ENCODE measurements at places on chromosomes 1 and 21. TPM values are rescaled to one million over a fixed set of nuclear protein-coding genes. Genes with fewer than 3 reads are reported as not detected.

- DNase-seq = no peak
- H3K4me3 ChIP-seq = no peak overlapping the region
- peaks cover 2% of the 10 kb centered on the region for H3K4me1 ChIP-seq
- H3K27ac ChIP-seq = no peak overlapping the region
- no peaks in the 10 kb centered on the region for H3K36me3 ChIP-seq
- peaks cover 11% of the 10 kb centered on the region for H3K27me3 ChIP-seq
Measured at GRCh38 chr1:201947697-201948008, 1.3 kb upstream of the LMOD1 start.

Gene TRMT13
- total RNA-seq = 13.2 TPM

DNA sequence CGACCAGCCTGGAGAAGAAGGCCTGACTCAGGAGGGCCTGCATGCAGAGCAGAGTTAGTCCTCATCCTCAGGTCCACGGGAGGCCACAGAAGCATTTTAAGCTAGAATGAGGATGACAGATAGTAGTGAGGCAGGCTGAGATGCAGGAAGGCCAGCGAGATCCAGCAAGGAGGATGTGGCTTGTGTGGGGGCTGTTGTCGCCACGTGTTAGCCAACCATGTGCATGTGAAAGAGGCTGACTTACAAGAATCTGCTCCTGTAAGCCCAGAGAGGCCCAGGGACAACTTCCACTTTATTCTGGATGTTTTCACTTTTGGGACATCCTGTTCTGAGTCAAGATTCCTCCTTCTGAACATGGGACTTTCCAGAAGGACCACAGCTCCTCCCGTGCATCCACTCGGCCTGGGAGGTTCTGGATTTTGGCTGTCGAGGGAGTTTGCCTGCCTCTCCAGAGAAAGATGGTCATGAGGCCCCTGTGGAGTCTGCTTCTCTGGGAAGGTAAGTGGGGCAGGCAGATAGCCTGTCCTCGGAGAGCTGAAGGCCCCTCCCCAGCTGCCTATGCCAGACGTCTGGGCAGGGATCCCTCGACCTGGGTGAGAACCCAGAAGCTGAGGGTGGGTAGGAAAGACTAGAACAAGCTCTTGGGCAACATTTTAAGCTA, at the start of gene SLAMF8:
SLAMF8 (plus strand) TSS at position 433 of the 661 bp plus-strand sequence; CDS start at position 459, 26 bp downstream.
- H3K4me3 ChIP-seq = no peak within 1 kb of the TSS
- no peak within 1 kb of the TSS for H3K27ac ChIP-seq
- no peaks in the 10 kb centered on the region for H3K36me3 ChIP-seq
- no peak for DNase-seq

Gene DLGAP3
- 0.27 TPM for total RNA-seq

DNA sequence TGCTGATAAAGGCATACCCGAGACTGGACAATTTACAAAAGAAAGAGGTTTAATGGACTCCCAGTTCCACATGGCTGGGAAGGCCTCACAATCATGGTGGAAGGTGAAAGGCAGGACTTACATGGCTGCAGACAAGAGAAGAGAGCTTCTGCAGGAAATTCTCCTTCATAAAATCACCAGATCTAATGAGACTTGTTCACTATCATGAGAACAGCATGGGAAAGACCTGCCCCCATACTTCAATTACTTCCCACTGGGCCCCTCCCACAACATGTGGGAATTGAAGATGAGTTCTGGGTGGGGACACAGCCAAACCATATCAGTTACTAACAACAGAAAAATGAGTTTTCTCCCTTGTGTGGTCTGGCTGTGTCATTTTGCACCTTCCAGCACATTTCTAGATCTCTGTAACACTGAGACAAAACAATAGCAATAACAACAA, 741.4 kb downstream of the KCNT2 start:
- no peak for DNase-seq
- no peak overlapping the region for H3K27ac ChIP-seq
- H3K27me3 ChIP-seq = no peaks in the 10 kb centered on the region

DNA sequence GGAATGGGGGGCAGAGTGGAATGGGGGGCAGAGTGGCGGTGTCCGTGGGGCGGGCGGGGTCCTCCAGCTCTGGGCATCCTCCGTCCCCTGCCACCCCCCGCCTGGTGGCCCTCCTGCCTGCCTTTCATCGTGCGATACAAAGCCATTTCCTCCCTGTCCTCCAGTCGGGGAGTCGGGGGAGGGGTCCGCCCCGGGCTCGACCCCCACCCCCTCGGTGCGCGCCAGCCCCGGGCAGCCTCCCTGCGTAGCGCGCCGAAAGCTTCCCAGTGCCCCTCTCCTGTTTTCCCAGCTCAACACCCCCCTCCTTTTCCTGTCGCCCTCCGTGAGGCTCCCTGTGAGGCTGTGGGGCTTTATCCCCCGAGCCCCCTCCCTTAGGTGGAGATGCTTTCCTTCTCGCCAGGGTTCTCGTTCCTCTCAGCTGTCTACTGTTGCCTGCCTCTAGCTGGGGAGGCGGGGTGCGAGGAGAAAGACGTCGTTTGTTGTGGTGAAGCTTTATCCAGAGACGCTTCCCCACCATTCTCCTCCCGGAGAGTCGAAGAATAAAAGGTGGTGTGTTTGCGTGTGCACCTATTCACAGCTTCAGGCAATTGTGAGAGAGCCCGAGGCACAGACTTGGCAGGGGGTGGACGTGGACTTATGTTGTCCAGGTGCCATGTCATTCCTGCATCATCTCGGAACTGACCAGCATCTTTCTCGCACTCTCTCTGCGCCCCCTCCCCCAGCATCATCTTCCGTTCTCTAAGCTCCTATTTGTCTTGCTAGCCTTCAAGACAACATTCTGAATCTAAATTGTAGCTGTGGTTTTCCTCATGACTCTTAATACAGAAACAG, 848 bp downstream of the DNM3 start:
- no peaks in the 10 kb centered on the region for H3K36me3 ChIP-seq
- peak overlapping the region; percentile 61 for H3K4me3 ChIP-seq
- H3K4me1 ChIP-seq = peaks cover 18% of the 10 kb centered on the region
- no peak overlapping the region for H3K27ac ChIP-seq
- 0 out of 2 replicates have a peak, but pooled peaks cover 4% of the 10 kb centered on the region for H3K27me3 ChIP-seq

GRCh38 chr21:45142469-45143308, 68.3 kb downstream of the ADARB1 start:
- no peaks in the 10 kb centered on the region for H3K36me3 ChIP-seq
- no peak for DNase-seq
- H3K27me3 ChIP-seq = no peaks in the 10 kb centered on the region
- no peak overlapping the region for H3K4me3 ChIP-seq
- H3K4me1 ChIP-seq = peaks cover 10% of the 10 kb centered on the region

- DNase-seq = no peak
- H3K27ac ChIP-seq = no peak overlapping the region
- no peaks in the 10 kb centered on the region for H3K36me3 ChIP-seq
- H3K4me1 ChIP-seq = no peaks in the 10 kb centered on the region
- H3K27me3 ChIP-seq = no peaks in the 10 kb centered on the region
Measured at GRCh38 chr1:91761295-91761721, 124.6 kb downstream of the TGFBR3 start.

Gene LCE1E
- total RNA-seq = not detected

Gene SLC6A17
- total RNA-seq = 10.5 TPM

- H3K4me3 ChIP-seq = no peak overlapping the region
- no peak for DNase-seq
- H3K4me1 ChIP-seq = peaks cover 35% of the 10 kb centered on the region
- no peak overlapping the region for H3K27ac ChIP-seq
- H3K36me3 ChIP-seq = no peaks in the 10 kb centered on the region
Measured at GRCh38 chr1:43345120-43345519, 7.5 kb downstream of the MPL start.

- DNase-seq = no peak
- no peak overlapping the region for H3K4me3 ChIP-seq
- no peaks in the 10 kb centered on the region for H3K27me3 ChIP-seq
- H3K27ac ChIP-seq = no peak overlapping the region
- H3K36me3 ChIP-seq = no peaks in the 10 kb centered on the region
- no peaks in the 10 kb centered on the region for H3K4me1 ChIP-seq
Measured at GRCh38 chr1:98460136-98460535, 201.4 kb upstream of the SNX7 start.

Gene CAPN2
- 173 TPM for total RNA-seq

Measured in HCT116 (cell line).